ENCODE measurements at places on chromosomes 2 and 18.
A peak's percentile ranks its signal among the peaks of the same experiment; 100 is the strongest.

GRCh38 chr18:13221869-13222855 lies 3.6 kb downstream of the LDLRAD4 start:
- peak; percentile 93 for DNase-seq

GRCh38 chr2:223993634-223994232 lies 36.5 kb downstream of the MRPL44 start:
- peak; percentile 72 for DNase-seq

DNA sequence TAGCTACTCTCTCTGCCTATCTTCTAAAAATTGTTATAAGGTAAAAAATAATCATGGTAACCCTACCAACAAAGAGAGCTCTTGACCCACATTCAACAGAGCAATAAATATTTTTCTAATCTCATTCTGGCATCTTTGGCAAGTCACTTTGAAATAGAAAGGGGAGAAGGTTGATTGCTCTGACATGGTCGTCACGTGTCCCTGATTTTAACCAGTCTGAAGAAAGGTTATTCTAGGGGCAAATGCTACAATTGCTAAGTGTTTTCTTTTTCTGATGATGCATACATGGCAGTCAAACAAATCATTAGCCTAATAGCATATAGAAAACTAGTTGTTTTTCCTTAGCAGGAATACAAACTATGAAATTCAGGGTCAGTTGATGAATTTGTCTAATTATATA lies 153.3 kb upstream of the MAP3K20 start:
- DNase-seq: no peak

- DNase-seq: no peak
Measured at GRCh38 chr2:62375113-62375420, 130.9 kb downstream of the TMEM17 start.

- peak; percentile 17 for DNase-seq
Measured at GRCh38 chr2:73212448-73213176, 1.4 kb upstream of the SMYD5 start.

DNA sequence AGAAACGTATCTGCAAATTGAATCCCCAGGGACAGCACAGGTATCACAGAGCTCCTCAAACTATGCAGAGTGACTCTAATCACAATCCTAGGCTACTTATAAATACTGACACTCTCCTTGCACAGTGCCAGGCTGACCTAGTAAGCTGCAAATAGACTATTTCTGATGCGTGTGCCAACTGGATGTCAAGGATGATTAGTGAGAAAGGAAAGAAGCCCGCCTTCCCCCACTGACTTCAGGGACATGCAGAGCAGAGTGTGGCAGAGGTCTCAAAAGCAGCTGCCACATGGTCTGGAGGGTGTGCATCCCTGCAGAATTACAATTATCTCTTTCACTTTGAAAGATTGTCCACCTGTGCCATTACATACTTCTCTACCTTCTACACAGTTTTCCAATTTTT lies 235.6 kb downstream of the CPS1 start:
- no peak for DNase-seq

GRCh38 chr2:23469142-23469540 lies 84.2 kb downstream of the KLHL29 start:
- no peak for DNase-seq

DNA sequence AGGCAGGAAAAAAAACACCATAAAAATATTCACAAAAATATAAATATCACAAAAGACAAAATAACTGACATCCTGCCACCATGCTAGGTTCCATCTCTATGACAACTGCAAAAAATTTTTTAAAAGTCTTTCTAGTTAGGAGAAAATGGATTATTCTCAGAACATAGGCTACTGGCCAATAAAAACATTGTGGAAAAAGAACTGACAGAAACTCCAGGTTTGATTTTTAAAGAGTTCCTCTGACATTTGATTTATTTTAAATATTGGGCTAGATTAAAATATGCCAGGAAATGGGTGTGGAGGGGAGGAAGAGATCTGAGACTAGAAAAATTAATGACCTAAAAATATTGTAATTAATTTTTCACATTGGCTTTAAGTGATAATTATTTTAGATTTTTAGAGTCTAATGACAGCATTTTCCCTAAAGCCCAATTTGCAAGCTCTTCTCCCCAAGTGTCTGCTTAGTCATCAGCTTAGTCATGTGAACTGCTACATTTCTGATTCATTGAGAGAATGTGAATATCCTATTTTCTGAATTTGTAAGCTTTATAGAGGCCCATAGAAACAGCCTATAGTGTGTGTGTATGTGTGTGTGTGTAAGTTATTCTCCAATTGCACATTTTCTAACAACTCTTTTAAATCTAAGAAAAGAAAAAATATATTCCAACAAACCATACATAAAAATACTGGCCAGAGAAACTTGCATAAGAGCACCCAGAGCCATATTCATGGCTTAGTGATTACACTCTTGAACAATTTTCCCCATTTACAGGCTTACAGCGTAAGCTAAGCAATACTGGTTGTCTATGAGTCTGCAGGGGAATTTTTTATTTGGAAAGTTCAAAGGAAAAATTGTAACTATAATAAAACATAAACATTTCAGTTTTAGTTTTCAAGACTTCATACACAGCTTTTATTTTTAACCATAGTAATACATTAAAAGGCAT lies 48.4 kb downstream of the TMEFF2 start:
- no peak for DNase-seq

DNA sequence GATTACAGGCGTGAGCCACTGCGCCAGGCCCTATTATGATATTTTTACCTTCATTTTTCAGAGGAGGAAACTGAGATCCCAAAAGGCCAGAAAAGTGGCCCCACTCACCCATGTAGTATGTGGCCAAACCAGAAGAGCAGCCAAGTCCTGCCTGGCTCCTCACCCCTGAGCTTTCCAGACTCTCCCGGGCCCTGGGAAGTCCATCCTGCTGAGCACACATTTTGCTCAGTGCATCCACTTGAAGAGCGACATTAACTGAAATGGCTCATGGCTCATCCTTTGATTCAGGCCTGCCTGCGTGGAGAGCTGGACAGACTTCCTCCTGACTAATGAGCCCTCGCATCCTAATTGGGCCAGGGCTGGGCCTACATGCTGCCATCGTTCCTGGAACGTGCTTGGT lies 9.5 kb upstream of the NGEF start:
- DNase-seq: no peak
